AG20443 (cell line): ENCODE measurements at places on chromosomes 16 and 17.
A peak's percentile ranks its signal among the peaks of the same experiment; 100 is the strongest.

- DNase-seq = peak; percentile 79
These were observed 26.8 kb upstream of the PRKCA start for GRCh38 chr17:66275651-66276050.

GRCh38 chr16:1871974-1872635 is at the start of gene MEIOB:
Gene MEIOB (minus strand): TSS chr16:1872164. CDS start chr16:1868175, 3,989 bp downstream.
- peak; percentile 70 for DNase-seq

DNA sequence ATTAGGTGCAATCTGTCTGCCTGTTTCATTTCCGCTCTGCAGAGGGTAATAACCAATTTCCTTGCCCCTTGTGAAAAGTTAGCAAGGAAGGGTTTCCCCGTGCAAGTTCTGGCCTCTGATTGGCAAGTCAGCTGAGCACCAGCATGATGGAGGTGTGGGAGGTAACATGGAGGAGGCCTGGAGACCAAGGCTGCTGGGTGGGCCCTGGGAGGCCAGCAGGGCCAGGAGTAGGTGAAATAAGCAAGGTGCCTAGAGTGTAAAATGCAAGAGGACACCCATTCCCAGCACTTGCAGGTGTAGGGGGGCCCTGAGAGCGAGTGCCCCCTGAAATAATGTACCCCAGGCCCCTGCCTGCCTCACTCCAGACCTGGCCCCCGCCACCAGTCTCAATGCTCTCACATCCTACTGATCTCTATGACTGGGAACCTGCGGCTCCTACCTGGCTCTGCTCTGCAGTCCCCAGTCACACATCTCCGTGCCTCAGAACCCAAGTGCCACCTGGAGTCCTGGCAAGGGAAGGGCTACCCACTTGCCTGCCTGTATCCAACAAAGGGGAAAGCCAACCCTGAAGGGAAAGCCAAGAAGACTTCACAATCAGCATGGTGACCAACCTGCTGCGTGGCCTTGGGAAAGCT is 116.2 kb downstream of the C16orf78 start:
- DNase-seq = no peak

DNA sequence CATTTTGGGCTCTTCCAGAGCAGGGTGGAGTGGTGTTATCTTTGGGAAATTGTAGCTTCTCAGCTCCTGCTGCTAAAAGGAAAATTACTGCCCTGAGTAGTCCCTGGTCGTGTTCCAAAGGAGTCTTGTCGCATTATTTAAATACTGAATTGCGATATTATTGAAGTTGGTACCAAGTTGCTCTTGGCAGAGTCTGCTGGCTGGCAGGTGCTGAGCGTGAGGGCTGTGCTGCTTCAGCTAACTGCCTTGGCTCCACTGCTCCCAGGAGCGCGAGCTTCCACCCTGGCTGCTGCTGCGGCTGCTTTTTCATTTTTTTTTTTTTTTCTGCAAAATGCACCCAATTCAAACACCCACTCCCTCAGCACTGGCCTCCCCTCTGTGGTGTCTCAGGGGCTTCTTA is 289.8 kb downstream of the MAF start:
- DNase-seq = no peak

GRCh38 chr17:7807206-7807605 is 26.8 kb upstream of the KDM6B start:
- no peak for DNase-seq

DNA sequence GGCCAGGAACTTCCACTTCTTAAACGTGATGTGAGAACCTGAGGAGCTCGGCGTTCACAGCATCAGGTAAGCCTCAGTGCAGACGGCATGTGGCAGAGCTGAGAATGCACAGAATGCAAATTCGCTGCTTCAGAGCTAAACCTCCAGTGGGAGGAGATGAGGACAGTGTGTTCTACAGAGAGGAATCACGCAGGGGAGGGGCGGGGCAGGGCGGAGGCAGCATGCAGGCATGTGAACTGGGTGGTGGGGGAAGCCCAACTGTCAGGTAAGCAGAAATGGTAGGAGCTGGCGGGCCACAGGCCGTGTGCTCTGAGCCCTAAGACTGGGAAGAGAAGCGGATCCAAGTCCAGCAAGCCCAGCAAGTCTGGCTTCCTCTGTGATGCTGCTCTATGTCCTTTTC is 94.7 kb downstream of the ZNF778 start:
- DNase-seq = no peak

- DNase-seq = no peak
These were observed 386.1 kb downstream of the SEC14L1 start for GRCh38 chr17:77526728-77527350.

- DNase-seq = peak; percentile 73
These were observed 82.9 kb upstream of the RCVRN start for GRCh38 chr17:9987779-9988585.

DNA sequence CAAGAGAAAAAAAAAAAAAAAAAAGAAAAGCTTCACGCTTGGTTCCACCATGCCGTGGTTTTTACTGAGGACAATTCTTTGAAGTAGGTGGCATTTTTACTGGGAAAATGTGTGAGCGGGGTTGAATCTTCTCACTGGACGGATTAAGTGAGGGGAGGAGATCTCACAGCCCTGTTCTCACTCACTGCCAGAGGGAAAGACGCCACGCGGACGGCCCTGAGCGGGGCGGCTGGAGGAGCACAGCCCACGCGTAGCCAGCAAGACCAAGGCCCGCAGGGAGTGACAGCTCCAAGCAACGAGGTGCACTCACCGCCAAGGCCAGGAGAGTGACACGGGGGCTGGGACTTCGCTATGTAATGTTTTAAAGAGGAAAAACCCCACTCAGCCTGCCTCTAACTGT is 43.1 kb downstream of the MRM3 start:
- no peak for DNase-seq
